ENCODE measurements at places on chromosomes 3 and 15. TPM values are rescaled to one million over a fixed set of nuclear protein-coding genes. Genes with fewer than 3 reads are reported as not detected.

PRR20G gene
- total RNA-seq = not detected

DNA sequence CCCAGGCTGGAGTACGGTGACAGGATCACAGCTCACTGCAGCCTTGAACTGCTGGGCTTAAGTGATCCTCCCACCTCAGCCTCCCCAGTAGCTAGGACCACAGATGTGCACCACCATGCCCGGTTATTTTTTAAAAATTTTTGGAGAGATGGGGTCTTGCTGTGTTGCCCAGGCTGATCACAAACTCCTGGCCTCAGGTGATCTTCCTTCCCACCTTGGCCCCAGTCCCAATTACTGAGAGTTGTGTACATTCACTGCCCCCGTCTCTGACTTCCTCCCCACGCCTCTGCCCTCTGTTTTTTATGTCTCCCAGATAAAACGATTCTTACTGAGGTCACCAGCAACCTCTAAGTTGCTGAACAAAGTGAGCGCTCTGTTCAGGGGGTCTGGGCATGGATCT is 87.7 kb downstream of the LINGO1 start:
- no peak for DNase-seq
- no peak overlapping the region for H3K4me3 ChIP-seq
- no peaks in the 10 kb centered on the region for H3K36me3 ChIP-seq
- H3K4me1 ChIP-seq = peaks cover 13% of the 10 kb centered on the region
- H3K27me3 ChIP-seq = peaks cover 2% of the 10 kb centered on the region
- no peak overlapping the region for H3K27ac ChIP-seq

DNA sequence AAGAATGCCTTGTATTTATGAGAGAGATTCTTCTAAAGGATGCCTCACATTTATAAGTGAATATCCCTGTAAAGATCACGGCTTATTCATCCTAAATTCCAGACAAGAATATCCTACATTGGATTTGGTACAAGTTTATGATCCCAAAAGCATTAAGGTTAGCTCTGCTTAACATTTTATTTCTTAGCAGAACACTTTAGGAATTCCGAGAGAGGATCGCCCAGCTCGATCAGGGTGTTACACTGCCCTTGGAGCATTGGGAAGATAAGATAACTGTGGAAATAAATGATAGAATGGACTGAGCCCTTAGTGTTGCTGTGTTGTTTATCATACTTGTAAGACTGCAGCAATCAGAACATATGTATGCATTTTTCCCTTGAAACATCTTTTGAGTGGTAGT is 223.0 kb upstream of the CDIN1 start:
- no peak overlapping the region for H3K4me3 ChIP-seq
- H3K4me1 ChIP-seq = no peaks in the 10 kb centered on the region
- no peak for DNase-seq
- no peaks in the 10 kb centered on the region for H3K27me3 ChIP-seq
- no peaks in the 10 kb centered on the region for H3K36me3 ChIP-seq

GRCh38 chr15:92059036-92059970 is 205.8 kb downstream of the SLCO3A1 start:
- no peak overlapping the region for H3K27ac ChIP-seq
- no peaks in the 10 kb centered on the region for H3K27me3 ChIP-seq
- no peak overlapping the region for H3K4me3 ChIP-seq
- no peaks in the 10 kb centered on the region for H3K4me1 ChIP-seq

FBXO40 gene
- not detected for total RNA-seq

CEP19 gene
- 0.36 TPM for total RNA-seq

DNA sequence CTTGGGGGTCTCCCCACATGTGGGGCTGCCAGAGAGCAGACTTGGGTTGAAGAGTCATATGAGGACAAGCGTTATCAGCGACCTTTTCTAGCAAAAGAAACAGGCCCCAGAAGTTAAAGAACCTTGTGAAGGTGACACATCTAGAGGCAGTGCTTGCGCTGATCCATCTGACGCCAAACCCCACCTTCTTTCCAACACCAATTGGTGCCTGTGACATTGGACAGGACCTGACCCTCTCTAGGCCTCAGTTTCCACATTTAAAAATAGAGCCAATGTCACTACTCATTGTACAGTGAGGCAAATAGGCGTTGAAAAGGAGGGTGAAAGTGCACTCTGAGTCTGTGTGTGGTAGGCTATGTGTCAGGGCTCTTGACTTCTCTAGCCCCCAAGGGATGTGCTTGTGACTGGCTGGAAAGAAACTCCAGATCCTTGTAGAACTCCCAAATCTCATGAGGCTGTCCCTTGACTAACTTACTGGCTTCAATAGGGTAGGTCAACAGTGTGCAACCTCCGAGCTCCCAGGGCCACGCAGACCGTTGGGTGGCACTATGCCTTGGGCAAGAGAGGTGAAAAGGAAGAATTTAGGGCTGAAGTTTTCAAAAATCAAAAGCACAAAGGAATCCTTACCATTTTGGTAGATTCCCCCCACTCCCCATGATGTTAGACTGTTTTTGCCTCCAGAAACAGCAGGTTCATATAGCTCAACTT is 666 bp upstream of the FAM219B start:
- H3K36me3 ChIP-seq = peaks cover 22% of the 10 kb centered on the region
- peak overlapping the region; percentile 95 for H3K4me3 ChIP-seq
- peaks cover 31% of the 10 kb centered on the region for H3K4me1 ChIP-seq
- DNase-seq = no peak

DNA sequence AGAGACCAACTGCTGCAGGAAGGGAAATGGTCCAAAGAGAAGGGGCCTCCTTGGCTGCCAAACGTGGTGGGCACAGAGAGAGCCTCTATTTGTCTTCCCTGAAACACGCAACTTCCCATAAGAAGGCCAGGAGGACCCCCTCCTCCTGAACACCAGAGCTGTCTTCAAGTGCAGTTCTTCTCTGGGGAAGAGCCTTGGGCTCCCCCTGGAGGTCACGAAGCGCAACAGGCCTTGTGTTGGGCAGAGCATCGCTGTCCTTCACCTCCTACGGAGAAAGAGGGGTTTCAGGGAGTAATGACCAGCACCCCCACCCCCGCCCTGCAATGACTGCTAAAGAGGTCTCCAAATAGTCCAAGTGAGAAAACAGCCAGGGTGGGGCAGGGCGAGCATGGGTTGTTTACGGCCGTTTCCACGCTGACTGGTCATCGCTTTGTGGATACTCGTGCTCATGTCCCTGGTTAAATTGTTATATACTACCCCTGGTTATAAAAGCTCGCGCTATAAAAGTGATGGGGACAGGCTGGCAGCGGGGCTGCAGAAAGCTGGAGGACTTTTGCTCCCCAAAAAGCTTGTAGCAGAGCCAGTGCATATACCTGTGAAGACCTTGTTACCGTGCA is 397.5 kb upstream of the ATP10A start:
- no peaks in the 10 kb centered on the region for H3K27me3 ChIP-seq
- H3K27ac ChIP-seq = no peak overlapping the region
- H3K4me1 ChIP-seq = no peaks in the 10 kb centered on the region
- H3K36me3 ChIP-seq = no peaks in the 10 kb centered on the region
- DNase-seq = no peak

DNA sequence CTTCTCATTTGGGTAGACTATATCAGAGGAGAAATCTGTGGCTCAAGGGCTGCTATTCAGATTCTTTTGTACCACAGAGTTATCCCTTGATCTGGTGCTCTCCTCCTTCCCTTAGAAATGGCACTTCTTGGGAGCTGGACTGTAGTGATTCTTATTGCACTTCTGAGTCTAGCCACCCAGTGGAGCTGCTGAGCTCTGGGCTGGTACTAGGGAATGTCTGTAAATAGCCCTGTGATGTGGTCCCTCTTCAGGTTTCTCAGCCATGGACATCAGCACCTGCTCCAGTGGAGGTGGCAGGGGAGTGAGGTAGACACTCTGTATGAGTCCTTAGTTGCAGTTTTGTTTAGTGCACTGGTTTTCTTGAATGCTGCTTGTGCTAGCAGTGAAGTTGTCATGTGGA is 1292.6 kb downstream of the SI start:
- no peaks in the 10 kb centered on the region for H3K36me3 ChIP-seq
- H3K27me3 ChIP-seq = no peaks in the 10 kb centered on the region
- DNase-seq = no peak
- no peak overlapping the region for H3K27ac ChIP-seq

- H3K36me3 ChIP-seq = no peaks in the 10 kb centered on the region
- no peak overlapping the region for H3K4me3 ChIP-seq
- no peaks in the 10 kb centered on the region for H3K27me3 ChIP-seq
- no peaks in the 10 kb centered on the region for H3K4me1 ChIP-seq
- no peak overlapping the region for H3K27ac ChIP-seq
Observed at GRCh38 chr3:114827495-114827894, 319.6 kb downstream of the ZBTB20 start.

GRCh38 chr15:33201491-33202231 is 7.1 kb upstream of the FMN1 start:
- peak; percentile 66 for DNase-seq
- H3K4me3 ChIP-seq = peak overlapping the region; percentile 33
- no peaks in the 10 kb centered on the region for H3K36me3 ChIP-seq

Data from CD4-positive, alpha-beta T cell (primary cell).